ENCODE measurements at places on chromosomes 13 and 19.

DNA sequence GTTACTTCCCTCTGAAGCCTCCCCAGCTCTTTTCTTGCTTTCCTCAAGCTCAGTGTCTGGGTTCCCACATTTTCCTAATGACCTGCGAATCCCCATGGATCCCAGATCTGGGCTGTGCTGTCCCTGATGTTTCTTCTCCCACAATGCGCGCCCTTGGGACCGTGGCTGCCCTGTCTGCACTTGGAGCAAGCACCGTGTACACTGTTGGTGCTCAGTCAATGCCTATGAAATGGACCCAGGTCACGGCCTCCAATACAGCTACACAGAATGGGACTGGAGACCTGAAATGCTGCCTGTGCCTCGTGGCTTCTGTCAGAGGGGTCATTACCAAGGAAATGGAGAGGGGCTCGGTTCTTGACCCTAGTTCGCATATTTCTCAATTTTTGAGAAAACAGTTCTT, 160.1 kb upstream of the SOX1 start:
- no peak for DNase-seq

- no peak for DNase-seq
These were observed 5.7 kb downstream of the MIDN start for GRCh38 chr19:1254081-1254527.

DNA sequence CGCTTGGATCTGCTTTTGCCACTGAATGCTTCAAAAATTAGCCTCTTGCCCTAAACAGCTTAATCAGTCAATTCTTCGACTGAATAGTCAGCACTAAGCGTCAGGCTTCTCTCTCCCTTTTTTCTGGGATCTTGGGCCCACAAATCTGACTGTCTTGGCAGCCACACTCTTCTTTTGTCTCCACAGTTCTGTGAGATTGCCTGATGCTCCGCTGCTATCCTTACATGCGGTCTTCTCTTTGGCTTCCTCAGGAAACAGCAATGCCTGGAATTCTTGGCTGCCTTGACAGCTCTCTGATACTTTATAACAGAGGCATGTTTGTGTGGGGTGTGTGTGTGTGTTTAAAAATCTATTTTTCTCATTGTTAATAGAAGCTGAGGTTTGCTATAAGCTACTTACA, 32.6 kb downstream of the ERCC5 start:
- no peak for DNase-seq

GRCh38 chr19:18020212-18021085, 12.5 kb downstream of the ARRDC2 start:
- DNase-seq = no peak

DNA sequence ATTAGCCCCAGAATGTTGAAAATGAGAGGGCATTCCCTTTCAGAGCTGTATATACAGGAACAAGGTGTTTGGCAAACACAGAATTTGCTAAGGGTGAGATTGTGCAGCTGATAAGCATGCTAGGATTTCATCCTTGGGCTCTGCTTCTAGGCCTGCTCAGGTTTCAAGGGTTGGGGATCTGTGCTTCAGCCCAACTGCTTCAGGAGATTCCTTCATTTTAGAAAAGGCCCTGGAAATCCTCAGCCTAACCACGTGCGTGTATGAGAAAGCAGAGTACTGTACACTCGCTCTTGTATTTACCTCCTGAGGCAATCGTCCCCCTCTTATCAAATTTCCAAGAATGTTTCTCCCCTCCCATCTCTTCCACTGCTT, 291.6 kb upstream of the ARGLU1 start:
- no peak for DNase-seq

GRCh38 chr13:76286178-76286577, 600.0 kb downstream of the KCTD12 start:
- no peak for DNase-seq

DNA sequence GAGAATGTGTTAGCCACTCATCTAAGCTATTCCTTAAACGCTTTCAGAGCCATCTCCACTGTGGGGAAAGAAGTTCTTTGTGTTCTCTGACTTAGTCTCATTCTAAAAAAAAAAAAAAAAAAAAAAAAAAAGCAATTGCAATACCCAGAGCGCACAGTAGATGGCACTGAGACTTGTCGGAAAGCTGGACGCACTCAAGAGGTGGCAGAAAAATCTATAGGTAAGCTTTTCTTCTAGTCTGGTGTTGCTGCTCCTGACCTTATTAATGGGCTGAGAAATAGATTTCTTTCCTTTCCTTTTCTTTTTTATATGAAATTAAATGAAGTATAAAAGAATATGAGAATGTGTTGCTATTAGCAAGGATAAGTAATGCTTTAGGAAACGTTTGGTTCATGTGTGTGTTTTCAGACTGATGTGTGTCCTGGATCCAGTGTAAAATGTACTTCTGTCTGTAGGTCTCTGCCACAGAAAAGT, 4.7 kb upstream of the GJB2 start:
- peak; percentile 22 for DNase-seq

GRCh38 chr13:68030152-68030809, 800.1 kb upstream of the PCDH9 start:
- no peak for DNase-seq

DNA sequence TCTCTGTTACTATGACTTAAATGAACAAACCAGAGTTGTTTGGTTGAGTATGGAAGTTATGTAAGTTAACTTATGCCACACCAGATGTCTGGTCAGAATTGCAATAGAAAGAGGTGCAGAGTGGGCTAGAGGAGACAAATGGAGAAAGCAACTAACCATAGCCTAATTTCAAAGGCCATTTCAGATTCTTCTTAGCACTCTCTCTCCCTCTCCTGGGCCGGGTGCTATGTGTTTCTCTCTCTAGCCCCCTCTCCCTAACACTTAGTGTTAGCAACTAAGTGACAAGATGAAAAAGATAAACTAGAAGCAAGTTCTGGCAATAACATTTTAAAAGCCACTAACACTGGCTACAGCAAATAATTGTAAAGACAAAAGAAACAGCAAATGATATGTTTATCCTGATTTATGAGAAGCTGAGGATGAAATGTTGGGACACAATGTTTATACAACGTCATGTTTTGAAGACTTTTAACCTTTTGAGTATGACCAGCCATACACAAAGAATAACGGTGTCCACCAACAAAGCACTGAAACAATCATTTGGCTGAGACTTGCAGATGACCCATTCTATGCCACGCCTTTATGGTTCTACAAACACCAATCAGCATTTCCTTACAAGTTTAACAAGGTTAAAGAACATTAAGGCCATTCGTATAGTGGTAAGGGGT, 18.6 kb downstream of the SERPINE3 start:
- no peak for DNase-seq

DNA sequence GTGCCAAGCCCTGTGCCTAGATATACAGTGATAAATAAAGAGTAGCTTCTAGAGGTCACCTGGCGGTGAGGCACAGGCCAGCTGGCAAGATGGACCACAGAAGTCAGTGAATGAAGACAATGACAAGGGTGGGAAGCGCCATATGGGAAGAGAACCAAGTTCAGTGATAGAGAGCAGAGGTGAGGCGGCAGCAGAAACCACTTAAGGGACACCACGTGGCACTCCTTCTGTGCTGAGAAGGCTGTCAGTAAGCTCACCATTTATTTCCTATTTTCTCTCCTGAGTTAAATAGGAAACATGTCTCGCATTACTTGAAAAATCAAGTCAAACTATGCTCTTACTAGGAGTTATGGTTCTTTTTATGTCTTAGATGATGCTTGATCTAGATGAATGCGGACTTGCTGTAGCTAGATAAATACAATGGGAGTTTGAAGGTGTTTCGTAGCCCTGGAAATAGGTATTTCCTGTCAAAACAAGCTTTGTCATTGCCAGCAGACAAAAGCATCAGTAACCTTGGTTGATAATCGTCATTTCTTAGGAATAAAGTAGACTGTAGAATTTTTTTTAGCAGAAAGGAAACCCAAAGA, 17.8 kb downstream of the ALOX5AP start:
- DNase-seq = no peak

GRCh38 chr19:40726279-40726678, 9.4 kb downstream of the ITPKC start:
- no peak for DNase-seq

- no peak for DNase-seq
These were observed 81.2 kb downstream of the TBC1D4 start for GRCh38 chr13:75400775-75401174.

- no peak for DNase-seq
These were observed 722 bp downstream of the DCAF15 start for GRCh38 chr19:13952931-13953531.

- DNase-seq = no peak
These were observed 6.9 kb downstream of the PIBF1 start for GRCh38 chr13:72788831-72789230.

GRCh38 chr19:18875726-18876125, 20.2 kb downstream of the CERS1 start:
- DNase-seq = no peak

DNA sequence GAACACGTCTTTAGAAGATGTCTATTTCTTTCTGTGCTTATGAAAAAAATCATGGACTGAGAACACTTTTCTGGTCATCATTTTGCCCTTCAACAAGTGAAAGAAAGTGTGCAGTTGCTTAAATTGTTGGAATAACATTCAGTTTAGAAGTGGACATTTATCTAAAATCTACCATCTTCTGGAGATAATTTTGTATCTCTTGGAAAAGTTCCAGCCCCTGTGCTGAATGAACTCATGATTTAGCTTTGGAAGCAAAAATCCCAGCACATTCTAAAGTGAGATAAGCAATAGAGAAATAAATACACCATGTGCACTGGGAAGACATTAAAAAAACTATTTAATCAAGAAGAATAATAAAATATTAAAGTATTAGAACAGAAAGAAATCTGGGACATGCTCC, 1420.8 kb upstream of the SLC10A2 start:
- no peak for DNase-seq

GRCh38 chr19:38698225-38699026, 45.8 kb downstream of the CAPN12 start:
- no peak for DNase-seq
